ENCODE measurements at places on chromosomes 5 and 9. TPM values are rescaled to one million over a fixed set of nuclear protein-coding genes. Genes with fewer than 3 reads are reported as not detected.

Gene PAX5
- not detected for total RNA-seq

Gene SOX30
- total RNA-seq: under 0.01 TPM

GRCh38 chr5:113340537-113340936 lies 94.3 kb downstream of the TSSK1B start:
- DNase-seq: no peak

DNA sequence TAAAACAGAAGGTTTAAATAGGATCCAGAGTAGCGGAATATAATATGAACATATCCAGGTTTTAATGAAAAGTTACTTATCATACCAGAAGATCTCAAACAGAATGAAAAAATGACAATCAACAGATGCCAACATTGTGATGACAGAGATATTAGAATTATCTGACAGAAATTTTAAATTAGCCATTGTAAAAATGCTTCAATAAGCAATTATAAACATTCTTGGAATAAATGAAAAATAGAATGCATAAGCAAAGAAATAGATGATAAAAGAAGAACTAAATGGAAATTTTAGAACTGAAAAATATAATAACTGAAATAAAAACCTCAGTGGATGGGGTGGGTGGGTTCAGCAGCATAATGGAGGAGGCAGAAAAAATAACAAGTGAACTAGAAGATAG lies 37.2 kb downstream of the ZMAT2 start:
- no peak for DNase-seq

GRCh38 chr5:96636594-96636993 lies 25.6 kb upstream of the CAST start:
- no peak for DNase-seq

- DNase-seq: no peak
Measured at GRCh38 chr9:116250891-116251290, 97.3 kb downstream of the PAPPA start.

- DNase-seq: no peak
Measured at GRCh38 chr5:82720213-82721086, 356.7 kb downstream of the TMEM167A start.

DNA sequence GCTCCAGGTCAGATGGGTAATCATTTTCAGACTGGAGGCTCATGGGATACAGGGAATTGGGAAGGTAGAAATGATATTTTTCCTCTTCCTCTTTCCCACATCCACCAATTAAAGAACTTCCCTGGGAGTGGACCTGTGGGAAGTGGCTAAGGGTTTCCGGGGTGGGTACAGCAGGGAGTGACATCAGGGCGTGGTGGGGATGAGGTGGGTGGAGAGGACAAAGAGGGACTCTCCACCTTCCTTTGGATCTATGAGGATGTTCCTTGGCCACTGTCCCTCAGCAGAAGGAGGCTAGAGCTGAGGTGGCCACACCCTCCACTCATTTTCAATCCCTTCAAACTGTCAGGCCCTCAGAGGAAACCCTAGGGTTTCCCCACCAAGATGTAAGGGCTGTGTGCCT lies 54.7 kb downstream of the IRF1 start:
- no peak for DNase-seq

GRCh38 chr5:168172760-168173223 lies 118.7 kb upstream of the WWC1 start:
- DNase-seq: no peak
